OCI-LY7 (cell line): ENCODE measurements at places on chromosomes 4 and X.

GRCh38 chr4:63361628-63362027 lies 1047.6 kb downstream of the TECRL start:
- DNase-seq: no peak

GRCh38 chrX:101452056-101452455 lies 33.2 kb upstream of the ARMCX4 start:
- no peak for DNase-seq

DNA sequence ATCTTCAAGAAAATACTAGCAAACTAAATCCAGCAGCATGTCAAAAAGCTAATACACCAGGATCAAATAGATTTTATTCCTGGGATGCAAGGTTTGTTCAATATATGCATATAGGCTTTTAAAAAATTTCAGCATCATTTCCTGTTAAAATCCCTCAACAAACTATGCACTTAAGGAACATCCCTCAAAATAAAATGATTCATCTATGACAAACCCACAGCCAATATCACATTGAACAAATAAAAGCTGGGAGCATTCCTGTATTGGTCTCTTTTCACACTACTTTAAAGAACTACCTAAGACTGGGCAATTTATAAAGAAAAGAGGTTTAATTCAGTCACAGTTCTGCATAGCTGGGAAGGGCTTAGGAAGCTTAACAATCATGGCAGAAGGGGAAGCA lies 726.7 kb downstream of the GRXCR1 start:
- DNase-seq: no peak

GRCh38 chr4:19033816-19034733 lies 1012.5 kb upstream of the LCORL start:
- DNase-seq: no peak

GRCh38 chrX:25755194-25755593 lies 382.9 kb upstream of the MAGEB18 start:
- DNase-seq: no peak

DNA sequence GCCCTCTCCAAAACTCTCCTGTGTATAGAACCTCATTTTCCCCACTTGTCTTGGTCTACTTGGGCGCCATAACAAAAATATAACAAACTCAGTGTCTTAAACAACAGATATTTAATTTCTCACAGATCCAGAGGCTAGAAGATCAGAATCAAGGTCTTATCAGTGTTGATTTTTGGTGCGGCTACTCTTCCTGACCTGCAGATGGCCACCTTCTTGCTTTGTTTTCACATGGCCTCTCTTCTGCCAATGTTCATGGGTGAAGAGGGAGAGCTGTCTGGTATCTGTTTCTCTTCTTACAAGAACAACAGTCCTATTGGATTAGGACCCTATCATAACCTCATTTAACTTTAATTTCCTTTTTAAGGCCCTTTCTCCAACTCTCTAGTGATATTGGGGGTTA lies 177.3 kb downstream of the PABPC4L start:
- peak; percentile 0 for DNase-seq
